ENCODE measurements at places on chromosomes 12 and 14.

DNA sequence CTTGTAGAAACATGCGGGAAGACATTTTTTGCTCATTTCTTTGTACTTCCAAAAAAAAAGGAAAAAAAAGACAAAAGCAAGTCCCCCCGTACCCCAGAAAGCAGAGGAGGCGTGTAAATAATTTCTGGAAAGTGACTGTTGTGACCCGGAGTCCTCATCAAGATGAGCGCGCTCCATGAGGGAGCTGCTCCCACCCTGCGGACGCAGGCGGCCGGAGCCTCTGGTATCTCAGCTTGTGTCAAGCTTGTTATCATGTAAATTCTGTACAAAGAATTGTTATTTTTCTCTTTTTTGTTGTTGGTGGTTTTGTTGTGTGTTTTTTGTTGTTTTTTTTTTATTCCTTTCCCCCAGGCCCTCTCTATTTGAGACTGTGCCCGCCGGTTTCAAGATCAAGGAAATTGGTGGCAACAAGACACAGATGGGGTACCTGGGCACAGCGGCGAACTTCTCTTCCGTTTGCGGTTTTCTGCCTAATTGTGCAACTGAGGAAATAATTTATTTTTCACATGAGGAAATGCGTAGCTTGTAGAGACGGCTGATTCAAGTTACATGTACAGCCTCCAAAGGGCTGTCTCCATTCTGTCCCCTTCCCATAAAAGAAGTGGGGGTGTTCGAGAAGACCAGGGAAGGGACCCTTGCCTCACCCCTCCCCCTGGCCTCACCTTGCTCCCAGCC is 27.0 kb downstream of the HPD start:
- no peak for DNase-seq

DNA sequence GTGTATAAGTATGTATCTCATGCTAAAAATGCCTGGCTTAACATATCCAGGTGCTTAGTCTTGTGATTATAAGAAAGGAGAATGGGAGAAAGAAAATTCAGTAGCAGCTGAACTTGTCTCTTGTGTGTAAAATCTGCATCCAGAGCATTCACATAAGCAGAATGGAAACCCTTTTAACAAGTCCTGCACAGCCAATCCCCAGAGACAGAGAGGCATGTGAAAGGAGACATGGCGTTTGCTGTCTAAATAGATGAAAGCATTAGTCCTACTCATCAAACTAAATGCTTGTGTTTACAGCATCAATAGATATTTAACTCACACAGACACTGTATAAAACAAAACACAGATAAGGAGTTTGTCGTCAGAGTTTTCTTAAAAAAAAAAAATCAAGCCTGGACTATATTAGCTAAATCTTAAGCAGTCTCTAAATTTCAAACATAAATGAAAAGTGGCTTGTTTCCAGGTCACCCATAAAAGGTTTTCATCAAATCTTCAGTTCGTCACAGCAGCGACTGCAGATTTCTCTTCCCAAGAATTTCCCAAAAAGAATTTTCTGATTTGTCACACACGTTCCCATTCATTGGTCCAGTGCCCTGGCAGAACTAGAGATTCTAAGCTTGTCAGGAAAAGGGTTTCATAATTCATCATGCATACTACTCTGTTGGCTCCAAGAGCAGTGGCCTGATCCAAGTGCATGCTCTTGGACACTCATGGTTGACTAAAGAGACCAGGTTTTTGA is 249.2 kb downstream of the BTG1 start:
- DNase-seq, result no peak

DNA sequence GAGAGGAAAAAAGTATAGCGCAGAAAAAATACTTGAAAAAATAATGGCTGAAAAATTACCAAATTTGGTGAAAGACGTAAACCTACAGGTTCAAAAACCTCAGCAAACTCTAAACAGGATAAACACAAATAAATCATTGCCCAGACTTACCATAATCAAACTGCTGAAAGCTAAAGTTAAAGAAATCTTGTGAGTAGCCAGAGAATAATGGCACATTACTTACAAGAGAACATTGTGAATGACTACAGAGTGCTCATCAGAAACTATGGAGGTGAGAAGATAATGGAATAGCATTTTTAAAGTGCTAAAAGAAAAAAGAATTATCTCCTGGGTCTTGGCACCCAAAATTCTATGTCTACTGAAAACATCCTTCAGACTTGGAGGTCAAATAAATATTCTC is 36.0 kb downstream of the ATF1 start:
- DNase-seq, result no peak

GRCh38 chr12:16189849-16190248 is 87.6 kb downstream of the SLC15A5 start:
- DNase-seq, result no peak

Measured in CD4-positive, alpha-beta T cell treated with Interleukin-17A for 1 hour (primary cell).